T-helper 9 cell (primary cell): ENCODE measurements at places on chromosomes 3 and 15.

DNA sequence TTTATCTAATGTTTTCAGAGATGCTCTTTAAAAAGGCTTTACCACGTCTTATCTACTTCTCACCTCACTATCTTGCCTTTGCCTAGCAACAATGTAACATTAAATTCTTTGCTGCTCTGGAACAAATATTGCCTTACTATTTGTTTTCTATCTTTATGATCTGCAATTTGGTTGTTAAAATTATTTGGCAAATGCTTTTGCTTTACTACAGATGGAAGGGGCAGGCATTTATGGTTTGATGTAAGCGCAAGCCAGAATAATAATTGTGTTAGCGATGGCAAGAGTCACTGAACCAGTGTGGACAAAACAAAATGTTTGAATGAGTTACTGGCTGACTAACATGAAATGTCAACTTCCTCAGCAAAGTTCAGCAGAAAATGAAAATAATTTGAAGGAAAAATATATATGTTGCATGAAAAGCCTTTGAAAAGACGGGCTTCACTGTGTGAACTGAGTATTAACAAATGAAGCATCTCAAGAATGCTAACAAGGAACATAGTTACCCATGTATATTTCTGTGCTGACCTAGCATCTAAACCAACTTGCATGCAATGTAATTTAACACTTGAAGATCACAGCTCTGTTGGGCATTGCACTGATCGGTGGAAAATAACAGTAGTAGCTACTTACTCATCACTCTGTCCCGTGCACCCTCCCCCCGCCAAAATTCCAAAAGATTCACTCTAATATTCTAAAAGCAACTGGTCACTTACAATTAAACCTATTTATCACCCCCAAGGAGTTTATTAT, 454.0 kb upstream of the ARHGEF26 start:
- no peak for DNase-seq

DNA sequence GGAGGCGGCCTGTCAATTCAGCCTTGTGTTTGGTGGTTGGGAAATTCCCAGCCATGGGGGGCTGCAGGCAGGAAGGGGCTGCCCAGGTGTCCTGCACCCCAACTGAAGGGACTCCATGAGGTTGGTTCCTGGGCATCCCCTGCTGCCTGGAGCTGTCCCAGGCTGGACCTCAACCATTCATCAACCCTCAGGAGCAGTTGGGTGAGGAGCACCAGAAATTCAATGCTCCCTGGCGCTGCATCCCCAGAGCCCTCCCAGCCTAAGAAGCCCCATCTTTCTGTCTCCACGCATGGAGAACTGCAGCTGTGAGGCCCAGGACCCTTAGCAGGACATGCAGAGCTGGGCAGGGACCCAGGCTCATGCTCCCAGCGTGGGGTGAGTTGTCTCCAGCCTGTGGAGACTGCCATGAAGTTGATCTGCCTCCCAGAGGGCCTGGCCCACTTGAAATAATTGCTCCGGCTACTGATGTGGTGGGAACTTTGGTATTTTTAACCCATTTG, 8.0 kb upstream of the SEMA3B start:
- no peak for DNase-seq

DNA sequence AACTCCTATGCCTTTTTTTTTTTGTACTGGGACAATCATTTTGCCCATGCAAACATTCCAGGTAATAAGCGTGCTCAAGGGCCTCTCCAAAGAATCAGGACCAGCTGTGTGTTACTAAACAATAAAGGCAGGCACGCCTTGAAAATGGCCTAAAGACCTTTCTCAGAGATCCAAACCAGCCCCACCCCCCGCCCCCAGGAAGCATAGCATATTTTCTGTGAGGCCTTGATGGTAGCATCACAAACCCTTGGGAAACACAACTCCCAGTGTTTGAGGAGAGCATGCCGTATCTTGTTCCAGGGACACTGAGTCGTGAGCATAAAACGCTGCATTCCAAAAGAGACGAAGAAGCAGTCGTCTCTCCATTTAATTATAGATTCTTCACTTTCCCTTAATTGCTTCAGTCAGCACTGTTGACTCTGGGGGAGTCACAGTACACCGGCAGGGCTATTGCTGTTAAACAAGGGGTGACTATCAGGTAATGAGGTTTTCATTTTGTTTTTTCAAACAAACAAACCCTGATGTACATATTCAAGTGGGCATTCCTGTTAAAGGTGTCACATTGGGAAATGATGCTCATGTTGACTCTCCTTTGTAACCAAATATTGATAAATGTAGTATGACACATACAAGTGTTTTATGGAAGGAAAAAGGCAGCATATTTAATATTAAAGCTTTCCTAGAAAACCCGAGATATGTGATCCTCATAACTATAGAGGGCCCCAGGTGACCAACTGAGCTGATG, 4.4 kb upstream of the TPM1 start:
- no peak for DNase-seq

DNA sequence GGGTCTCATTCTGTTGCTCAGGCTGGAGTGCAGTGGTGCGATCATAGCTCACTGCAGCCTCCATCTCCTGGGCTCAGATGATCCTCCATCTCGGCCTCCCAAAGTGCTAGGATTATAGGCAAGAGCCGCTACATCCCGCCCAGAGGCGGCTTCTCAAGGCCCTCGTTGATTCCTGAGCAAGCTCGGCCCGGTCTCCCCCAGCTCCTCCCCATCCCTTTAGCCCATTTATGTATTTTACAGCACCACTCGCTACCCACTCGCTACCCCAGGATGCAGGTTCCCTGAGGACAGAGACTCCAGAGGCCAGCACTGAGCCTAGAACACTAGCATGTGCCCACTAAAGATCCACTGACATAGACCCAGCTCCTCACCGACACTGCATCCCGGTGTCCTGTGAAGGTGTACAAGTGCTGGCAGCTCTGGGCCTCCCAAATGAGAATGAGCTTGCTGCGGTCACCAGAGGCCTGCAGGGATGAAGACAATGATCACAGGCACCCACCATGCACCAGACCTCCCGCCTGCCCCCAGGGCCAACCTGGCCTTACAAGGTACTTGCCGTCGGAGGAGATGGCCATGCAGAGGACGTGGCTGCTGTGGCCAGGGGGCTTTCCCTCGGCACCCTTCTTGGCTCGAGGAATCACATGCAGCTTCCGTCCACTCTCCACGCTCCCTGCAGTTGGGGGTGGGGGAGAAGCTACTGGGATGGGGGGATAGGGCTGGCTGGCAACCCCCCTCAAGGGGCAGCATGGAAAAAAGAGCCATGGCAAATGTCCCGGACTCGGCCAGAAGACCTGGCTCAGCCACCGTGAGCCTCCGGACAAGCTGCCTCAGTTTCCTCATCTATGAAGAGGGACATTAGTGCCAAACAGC, 5.6 kb downstream of the RRP9 start:
- DNase-seq = no peak

DNA sequence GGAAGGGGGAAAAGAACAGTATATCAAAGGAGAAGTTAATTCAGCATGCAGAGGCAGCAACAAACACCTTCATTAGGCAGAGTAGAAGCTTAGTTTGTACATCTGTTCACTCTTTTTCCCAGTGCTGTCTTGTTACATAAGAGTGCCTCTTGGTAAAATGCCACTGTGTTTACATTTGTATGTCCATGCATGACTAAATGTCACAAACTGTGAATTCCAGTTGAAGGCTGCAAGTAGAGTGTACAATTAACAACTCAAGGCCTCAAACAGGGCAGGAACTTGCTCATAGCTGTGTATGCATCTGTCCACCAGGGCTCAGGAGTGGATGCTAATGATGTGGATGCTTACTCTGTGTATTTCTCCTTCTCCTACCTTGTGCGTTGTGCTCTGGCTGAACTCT, 214.2 kb upstream of the TPM1 start:
- DNase-seq = no peak

DNA sequence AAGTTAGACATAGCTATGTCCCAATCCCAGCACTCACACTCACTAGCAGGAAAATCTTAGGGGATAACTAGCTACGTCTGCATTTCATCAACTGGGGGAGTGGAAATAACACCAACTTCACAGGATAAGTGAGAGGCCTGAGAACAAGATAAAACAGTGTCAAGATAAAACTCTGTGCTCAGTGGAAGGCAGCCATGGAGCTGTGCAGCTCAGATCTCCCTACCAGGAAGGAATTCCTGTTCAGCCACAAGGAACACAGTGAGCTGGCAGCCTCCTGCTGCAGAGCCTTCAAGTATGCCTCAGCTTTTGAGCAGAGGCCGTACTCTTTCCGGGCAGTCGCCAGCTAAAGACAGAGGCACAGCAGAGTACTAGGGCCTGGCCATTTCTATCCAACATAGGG, 115.8 kb upstream of the TOPAZ1 start:
- no peak for DNase-seq

GRCh38 chr3:143755978-143756377, 92.3 kb downstream of the SLC9A9 start:
- no peak for DNase-seq

GRCh38 chr3:9757427-9757826, 7.7 kb downstream of the OGG1 start:
- no peak for DNase-seq
